Foreskin fibroblast (primary cell): ENCODE measurements at places on chromosomes 3 and 15.

GRCh38 chr3:72887705-72888545 lies at the start of gene GXYLT2:
TSS of gene GXYLT2 (plus strand) at chr3:72888046. CDS start at chr3:72888234, 188 bp downstream.
- DNase-seq: peak; percentile 85

GRCh38 chr3:170603770-170604510 lies 18.1 kb upstream of the SLC7A14 start:
- DNase-seq: peak; percentile 49

GRCh38 chr3:134013280-134013679 lies 16.4 kb downstream of the SLCO2A1 start:
- no peak for DNase-seq

DNA sequence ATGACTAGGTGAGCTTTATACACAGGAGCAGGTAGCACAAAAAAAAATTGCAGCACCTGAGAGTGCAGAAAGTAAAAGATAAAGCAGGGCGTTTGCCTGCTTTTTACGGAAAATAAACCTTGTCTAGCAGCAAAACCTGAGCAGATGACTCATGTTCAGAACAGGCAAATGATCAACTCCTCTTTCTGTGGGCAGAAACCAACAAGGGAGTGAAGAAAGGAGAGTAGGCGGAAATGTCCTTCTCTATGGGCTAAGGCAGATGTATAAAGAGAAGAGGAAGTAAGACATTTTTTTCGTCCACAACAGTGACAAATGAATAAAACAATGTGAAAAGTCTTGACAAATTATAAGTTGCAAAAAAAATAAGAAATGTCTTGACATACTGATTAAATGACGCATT lies 24.5 kb upstream of the GMNC start:
- DNase-seq: no peak

GRCh38 chr3:81967393-81967792 lies 205.9 kb upstream of the GBE1 start:
- no peak for DNase-seq

- DNase-seq: no peak
These were observed 458.3 kb upstream of the ARL6 start for GRCh38 chr3:97306226-97306625.

GRCh38 chr3:53109891-53110771 lies 20.1 kb downstream of the RFT1 start:
- peak; percentile 90 for DNase-seq

GRCh38 chr15:40389824-40390595 lies 7.5 kb downstream of the KNSTRN start:
- no peak for DNase-seq

DNA sequence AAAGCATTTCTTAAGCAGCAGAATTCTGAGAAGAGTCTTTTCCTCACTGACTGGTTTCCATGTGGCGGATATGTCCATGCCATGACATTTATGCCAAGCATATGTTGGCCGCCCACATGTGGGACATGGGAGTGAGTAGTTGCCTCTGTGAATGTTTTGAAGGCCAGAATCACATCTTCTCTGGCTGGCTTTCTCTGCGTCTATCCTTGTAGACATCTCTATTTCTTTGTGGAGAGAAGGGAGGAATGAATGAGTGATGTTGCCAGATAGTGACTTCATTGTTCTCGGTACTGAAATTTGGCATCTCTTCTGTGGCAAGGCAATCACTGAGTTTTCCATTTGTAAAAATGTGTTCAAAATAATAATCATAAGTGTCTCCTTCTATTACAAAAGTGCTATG lies 316.0 kb downstream of the CLSTN2 start:
- no peak for DNase-seq

DNA sequence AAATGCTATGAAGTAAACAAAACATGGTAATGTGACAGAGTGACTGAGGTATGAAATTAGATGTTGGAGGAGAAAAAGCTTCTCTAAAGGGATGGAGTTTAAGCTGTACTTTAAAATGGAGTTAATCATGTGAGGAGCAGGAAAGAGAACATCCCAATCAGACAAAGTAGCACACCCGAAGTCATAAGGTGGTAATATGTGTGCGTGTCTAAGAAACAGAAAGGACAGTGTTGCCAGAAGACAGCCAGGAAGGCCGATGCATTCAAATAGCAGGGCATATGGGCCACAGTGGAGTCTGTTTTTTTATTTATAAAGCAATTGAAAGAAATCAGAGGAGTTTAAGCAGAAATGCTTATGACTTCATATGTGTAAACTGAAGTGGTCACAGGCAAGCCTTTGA lies 376.3 kb downstream of the NLGN1 start:
- no peak for DNase-seq

- DNase-seq: no peak
These were observed 159.4 kb downstream of the ATP10A start for GRCh38 chr15:25703726-25704125.

GRCh38 chr15:83324799-83325198 lies 40.3 kb upstream of the BNC1 start:
- no peak for DNase-seq

GRCh38 chr3:165128544-165128943 lies 50.2 kb upstream of the SI start:
- DNase-seq: no peak

- no peak for DNase-seq
These were observed 101.4 kb upstream of the HACD2 start for GRCh38 chr3:123686251-123686650.
